CD8-positive, alpha-beta memory T cell (primary cell): ENCODE measurements at places on chromosomes 4 and X. TPM values are rescaled to one million over a fixed set of nuclear protein-coding genes. Genes with fewer than 3 reads are reported as not detected.

DNA sequence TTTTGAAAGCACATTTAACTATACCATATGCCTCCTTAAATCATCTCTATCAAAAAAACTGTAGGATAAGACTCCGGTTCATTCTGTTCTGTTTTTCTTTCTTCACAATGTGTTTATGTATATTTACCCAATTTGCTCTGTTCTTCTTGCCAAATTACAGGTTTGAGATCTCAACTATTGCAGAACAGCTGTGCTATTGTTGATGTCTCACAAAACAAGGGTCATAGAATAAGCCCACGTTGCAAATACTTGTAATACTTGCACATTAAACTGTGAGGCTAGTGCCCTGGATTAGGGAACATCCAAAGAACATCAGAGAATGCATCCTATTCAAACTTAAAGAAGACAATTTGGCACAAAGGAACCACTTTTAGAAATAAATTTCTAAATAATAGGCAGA lies 45.4 kb downstream of the ANTXR2 start:
- DNase-seq, result no peak

GRCh38 chrX:131816551-131817136 lies 206.5 kb upstream of the STK26 start:
- DNase-seq, result peak; percentile 78

DNA sequence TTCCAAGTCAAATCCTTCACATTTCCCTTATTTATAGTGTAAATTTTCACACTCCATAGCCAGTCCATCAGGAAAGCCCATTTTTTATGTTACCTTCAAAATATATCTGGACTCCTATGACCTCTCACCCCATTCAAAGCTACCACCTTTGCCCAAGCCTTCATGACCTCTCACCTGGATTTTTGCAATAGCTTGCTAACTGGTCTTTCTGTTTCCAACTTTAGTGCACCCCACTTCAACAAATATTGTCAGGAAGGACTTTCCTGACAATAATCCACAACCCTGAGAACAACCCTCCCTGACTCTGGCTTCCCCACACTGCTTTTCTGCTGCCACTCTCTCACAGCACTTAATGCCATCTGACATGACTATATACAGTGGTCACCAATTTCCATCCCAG lies 33.4 kb downstream of the ASIC5 start:
- DNase-seq, result no peak

GRCh38 chr4:186820391-186820891 lies 96.8 kb upstream of the FAT1 start:
- DNase-seq, result no peak

DNA sequence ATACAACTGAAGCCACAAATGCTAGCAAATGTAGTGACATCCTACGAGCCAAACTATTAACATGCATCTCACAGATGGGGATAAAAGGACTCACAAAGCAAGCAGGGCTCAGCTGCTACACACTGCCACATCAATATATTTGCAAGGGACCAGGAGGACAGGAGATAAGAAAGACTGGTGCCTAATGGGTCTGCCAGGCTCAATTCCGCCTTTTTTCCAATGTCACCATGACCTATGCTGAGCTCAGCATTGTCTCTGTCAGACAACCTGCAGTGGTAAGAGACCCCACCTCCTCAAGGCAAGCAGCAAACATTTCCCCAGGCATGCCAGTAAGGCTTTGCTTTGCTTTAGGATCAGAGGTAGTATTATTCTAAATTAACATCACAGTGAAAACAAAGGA lies 435 bp downstream of the DCX start:
- DNase-seq, result no peak

- DNase-seq, result no peak
These were observed 188.4 kb upstream of the VEGFC start for GRCh38 chr4:176981074-176981473.

DNA sequence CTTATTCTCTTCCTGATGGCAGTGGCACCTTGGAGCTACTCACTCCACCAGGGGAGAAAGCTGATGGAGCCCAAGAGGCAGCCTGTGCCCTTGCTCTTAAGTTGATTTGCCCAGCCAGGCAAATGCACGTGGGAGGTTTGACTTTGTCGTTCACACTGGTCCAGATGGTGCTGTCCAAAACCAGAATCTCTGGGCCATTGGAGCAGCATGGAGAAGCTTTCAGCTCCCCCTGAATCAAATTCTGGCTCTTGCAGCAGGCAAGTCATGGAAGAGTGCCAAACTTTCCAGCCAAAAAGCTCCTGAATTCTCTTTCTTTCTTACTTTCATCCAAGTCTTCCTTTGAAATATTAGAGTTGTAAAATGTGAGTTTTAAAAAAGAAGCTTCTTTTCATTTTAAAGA lies 970.4 kb downstream of the RPA4 start:
- DNase-seq, result no peak

- DNase-seq, result no peak
These were observed 98.3 kb downstream of the HMX1 start for GRCh38 chr4:8773124-8773931.

DNA sequence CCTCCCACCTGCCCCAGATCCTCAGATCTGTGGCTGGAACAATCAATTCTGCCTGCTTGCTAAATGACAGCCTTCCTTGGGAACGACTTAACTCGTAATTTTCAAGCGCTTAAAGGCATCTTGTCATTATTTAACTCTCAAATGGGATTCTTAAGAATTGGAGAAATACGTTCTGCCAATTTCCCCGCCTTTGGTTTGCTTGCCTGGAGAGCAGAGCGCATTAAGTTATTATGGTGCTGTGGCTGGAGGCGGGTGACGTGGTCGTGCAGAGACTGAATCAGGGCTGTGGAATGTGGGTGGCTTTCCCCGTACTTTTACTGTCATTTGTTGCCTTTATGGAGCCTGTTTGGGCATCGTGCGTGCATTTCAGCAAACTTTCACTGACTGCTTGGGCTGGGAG lies 78.9 kb upstream of the PSAPL1 start:
- no peak for DNase-seq

DNA sequence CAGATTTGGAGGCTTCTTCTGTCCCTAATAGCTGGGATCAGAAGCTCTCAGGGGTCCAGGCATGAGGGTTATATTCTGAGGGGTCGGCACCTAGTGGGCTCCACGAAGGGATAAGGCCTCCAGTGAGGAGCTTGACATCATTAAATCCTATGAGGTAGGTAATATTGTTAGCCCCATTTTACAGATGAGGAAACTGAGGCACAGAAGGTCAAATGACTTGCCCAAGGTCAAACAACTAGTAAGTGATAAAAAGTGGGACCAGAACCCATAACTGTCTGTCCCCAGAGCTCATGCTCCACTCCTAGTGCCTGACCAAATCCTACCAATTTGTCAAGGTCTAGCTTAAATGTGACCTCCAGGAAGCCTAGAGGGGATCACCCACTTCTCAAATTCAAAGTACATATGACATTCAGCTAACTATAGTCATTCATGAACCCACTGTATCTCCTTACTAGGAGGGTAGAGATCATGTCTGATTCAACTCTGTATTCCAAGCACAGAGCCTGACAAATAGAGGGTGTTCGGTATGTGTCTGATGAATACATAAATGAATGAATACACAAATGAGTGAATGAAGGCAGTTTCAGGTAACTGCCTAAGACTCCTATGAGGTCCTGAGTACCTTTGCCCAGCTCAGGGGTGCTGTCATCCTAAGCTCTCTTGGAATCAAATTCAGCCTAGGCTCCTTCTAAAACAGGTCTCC lies 43.3 kb downstream of the SMC1A start:
- DNase-seq, result no peak

- DNase-seq, result no peak
These were observed 174.2 kb downstream of the NHS start for GRCh38 chrX:17549107-17549651.

- DNase-seq, result peak; percentile 41
These were observed 37.8 kb upstream of the SLC9A7 start for GRCh38 chrX:46796574-46797191.

GRCh38 chr4:107746161-107746560 lies 26.1 kb upstream of the PAPSS1 start:
- no peak for DNase-seq

GRCh38 chr4:77127215-77127614 lies 29.8 kb upstream of the CCNG2 start:
- DNase-seq, result no peak

- no peak for DNase-seq
These were observed 14.1 kb downstream of the COX18 start for GRCh38 chr4:73055241-73055897.

DNA sequence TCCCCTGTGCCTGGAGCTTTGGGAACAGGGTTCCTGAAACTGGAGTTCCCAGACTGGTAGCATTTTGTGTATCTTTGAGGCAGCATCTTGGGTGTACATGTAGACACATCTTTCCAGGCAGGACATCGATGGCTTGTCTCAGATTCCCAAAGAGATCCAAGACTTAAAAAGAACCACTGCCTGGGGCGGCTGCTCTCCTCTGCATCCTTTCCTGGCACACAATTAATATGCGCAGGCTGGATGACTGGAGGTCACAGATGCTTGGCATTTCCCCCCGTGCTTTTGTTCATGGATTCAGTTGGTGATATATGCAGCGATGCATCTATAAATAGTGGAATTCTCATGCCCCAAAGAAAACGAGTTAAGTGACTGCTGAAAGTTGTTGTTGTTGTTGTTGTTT lies 80.5 kb downstream of the CLDN34 start:
- no peak for DNase-seq

DNA sequence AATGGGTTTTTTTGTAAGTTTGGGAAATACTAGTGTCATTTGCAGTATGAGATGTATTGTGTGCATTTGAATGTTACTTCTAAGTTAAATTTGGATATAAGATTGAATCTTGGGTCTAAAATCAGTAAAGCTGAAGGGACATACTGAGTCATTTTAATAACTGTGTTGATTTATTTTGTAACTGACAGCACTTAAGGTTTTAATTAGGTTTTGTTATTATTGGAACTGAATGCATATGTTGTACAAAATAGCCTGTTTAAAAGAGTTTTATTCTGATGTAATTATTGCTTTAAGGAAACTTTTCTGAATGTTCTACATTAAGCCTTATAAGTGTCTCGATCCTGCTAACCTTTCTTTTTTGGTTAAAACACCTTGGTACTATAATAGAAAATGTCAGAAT lies 396.6 kb downstream of the MAPK10 start:
- DNase-seq, result no peak

- no peak for DNase-seq
These were observed 76.0 kb upstream of the AP1S2 start for GRCh38 chrX:15930585-15930984.

DNA sequence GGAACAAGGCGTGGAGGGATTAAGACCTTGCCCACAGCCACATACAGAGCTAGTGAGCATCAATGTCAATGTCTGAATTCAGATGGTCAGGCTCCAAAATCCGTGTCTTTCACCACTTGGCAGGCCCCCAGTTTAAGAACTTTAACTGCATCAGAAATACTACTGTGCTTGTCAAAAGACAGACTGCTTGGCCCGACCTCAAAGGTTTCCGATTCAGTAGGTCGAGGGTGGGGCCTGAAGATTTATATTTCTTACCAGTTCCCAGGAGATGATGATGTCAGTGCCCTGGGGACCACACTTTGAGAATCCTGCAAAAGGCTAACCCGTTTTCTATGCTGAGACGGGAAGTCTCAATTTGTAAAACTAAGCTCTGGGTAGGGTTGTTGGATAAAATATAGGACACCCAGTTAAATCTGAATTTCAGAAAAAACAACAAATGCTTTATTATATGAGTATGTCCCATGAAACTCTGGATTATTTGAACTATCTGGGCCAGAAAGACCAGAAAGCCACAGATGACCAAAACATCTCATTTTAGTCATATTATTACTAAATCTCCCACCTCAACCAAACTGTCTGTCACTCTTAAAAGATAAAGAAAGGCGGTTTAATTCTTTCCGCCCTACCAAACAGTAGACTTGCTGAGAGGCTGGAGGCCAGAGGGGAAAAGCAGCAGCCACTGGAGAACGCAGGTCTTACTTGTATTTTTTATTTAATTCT lies 42.7 kb downstream of the GATB start:
- no peak for DNase-seq

- DNase-seq, result no peak
These were observed 23.5 kb upstream of the SPANXN4 start for GRCh38 chrX:143002206-143002605.

DNA sequence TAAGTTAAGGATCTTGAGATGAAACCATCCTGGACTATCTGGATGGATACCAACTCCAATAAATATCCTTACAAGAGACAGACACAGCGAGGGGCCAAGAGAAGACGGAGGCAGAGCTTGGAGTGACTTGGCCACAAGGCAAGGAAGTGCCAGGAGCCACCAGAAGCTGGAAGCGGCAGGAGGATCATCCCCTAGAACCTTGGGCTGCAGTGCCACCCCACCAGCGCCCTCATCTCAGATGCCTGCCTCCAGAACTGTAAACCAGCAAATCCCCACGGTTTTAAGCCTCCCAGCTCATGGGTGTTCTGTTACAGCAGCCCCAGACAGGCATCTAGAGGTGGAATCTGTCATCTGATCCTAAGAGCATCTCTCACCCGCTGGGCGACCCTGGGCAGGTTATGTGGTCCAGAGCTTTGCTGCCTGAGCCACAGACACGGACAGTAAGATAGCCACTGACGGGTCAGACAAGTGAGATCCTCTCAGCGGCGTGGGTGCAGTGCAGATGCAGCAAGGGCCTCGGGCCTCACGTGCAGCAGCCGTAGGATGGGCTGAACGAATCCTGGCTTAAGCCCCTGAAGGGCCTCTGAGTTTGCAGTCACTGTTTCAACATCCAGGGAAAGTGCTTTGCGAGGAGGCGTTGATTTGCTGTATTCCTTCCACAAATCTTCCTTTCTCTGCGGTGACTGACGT lies 25.1 kb upstream of the MXD4 start:
- no peak for DNase-seq

- DNase-seq, result no peak
These were observed 16.7 kb upstream of the LHFPL1 start for GRCh38 chrX:112696481-112696880.

DNA sequence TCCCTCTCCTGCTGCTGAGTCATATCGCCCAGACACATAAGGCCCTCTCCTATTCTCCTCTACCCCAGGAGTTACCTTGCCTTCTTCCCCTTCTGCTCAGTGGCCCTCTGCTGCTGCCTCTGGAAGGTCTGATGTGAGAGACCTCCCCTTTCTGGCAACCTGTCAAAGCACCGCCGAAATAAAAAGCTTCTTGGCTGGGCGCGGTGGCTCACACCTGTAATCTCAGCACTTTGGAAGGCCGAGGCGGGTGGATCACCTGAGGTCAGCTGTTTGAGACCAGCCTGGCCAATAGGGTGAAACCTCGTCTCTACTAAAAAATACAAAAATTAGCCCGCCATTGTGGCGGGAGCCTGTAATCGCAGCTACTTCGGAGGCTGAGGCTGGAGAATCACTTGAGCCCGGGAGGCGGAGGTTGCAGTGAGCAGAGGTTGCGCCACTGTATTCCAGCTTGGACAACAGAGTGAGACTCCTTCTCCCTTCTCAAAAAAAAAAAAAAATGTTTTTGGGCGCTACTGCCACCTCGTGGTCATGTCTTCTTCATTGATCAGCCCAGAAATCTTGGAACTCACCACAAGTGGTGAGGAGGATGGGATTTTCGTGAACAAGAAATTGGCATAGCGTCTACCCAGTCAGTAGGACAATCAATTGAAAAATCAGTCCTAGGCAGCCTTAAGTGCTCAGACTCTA lies 8.6 kb upstream of the ZXDA start:
- no peak for DNase-seq

- no peak for DNase-seq
These were observed 1.7 kb downstream of the CLCN4 start for GRCh38 chrX:10158279-10159144.

Gene CFI
- not detected for polyA plus RNA-seq

Gene SMIM31
- not detected for polyA plus RNA-seq

Gene KDR
- not detected for polyA plus RNA-seq

Gene UBE2K
- 71.1 TPM for polyA plus RNA-seq

Gene MID1
- polyA plus RNA-seq, result not detected

Gene ESX1
- not detected for polyA plus RNA-seq

Gene GC
- not detected for polyA plus RNA-seq

Gene ABCE1
- 59.7 TPM for polyA plus RNA-seq

Gene NPY2R
- polyA plus RNA-seq, result not detected

Gene PTPN13
- polyA plus RNA-seq, result 1.3 TPM

Gene SLC35A2
- 13.2 TPM for polyA plus RNA-seq

Gene PDZD4
- polyA plus RNA-seq, result 2.1 TPM
